PC-3 (cell line): ENCODE measurements at places on chromosomes 1 and 21. TPM values are rescaled to one million over a fixed set of nuclear protein-coding genes. Genes with fewer than 3 reads are reported as not detected.

The MEX3A gene
- 12.9 and 14.7 TPM in 2 replicates for total RNA-seq

The KCNE1 gene
- total RNA-seq = 0.58 and 0.69 TPM in 2 replicates

The ST6GALNAC5 gene
- 0.36 and 1.2 TPM in 2 replicates for total RNA-seq

The S100A3 gene
- 4.6 and 7.9 TPM in 2 replicates for total RNA-seq

GRCh38 chr1:53799141-53799540 lies 39.0 kb downstream of the NDC1 start:
- DNase-seq = no peak

DNA sequence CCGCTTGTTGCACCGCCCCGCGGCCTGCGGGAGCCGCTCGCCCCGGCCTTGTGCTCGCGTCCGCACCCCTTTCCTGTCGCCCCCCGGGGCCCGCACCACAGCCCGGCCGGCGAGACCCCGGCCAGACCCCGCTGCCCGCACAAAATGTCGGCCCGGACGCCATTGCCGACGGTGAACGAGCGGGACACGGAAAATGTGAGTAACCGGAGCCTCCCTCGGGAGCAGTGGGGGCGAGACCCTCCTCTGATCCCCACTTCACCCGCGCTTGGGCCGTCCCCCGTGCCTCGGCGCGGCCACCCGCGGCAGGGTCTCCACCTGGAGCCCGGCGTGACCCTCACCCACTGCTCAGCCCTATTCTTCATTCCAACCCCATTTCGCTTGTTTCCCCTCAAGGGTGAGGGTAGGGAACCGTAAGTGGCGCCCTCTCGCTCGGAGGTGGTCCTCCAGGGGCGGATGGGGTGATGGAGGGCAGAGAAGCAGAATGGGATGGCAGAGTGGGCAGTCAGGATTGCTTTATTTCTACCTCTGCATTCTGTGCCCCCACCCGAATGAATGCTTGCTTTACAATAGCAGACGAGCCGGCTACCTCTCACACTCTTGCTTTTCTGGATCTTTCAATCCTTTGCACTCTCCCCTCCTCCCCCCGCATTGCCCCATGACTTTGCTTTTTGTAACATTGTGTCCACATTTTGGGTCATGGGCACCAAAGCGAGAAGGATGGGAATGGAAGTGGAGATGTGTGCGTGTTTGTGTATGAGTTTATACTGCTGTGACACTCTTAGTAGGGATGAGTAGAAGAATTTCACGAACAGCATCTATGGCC lies 954 bp downstream of the MARK1 start:
- DNase-seq = no peak

DNA sequence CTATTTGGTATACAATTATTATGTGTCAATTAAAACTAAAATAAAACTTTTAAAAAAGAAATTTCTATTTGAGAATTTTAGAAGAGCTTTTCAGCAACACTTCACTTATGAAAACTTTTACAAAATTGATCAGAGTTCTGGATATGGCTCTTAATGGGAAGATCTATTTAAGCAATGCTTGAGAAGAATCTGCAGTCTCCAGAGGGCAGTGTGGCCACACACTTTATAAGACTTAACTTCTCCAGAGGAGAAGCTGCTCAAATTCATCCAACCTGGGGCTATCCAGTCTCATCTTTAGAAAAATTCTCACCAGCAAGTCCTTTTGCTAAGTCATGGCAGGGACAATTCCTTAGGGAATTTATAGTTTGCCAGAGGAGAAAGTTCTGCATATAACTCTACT lies 25.2 kb upstream of the AGO1 start:
- DNase-seq = peak; percentile 45

DNA sequence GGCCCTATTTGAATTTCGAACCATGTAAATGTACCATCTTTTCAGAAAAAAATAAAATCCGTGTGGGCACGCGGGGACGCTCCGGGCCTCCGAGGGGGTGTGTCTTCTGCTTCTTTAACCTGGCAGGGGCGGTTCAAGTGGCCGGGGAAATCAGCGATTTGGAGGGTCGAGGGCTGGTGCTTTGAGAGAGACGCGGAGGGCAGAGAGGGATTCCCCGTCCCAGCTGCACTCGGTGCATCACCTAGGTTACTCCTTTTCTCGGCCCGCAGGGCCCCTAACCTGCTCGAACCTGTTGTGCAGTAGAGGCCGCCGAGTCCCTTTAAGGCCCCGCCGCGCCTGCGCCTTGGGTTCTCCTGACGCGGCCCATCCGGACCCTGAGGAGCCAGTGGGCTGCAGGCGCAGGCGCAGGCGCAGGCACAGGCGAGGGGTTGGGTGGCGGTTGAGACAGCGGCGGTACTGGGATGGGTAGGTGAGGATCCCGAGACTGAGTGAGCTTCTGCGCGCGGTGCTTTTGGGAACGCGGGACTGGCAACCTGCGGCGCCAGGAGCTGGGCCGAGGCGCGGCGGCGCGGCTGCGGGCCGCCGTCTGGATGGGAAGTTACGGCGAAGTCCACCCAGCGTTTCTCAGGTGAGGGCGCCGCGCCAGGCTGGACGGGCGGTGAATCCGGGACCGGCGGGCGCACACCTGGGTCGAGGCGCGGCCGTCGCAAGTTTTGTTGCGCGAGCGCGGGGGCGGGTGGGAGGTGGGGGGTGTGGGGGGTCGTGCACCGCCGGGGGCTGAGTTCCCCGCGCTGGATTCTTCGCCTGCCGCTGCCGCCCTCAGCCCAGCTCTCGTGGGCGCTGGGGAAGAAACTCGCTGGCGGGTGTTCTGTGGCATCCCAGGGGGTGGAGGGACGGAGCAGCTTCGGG lies at the start of gene NBPF3:
Gene NBPF3, plus strand, starts transcription at position 417 of the 909 bp plus-strand sequence. CDS start 4,950 bp downstream, outside the sequence.
- DNase-seq = peak; percentile 93

DNA sequence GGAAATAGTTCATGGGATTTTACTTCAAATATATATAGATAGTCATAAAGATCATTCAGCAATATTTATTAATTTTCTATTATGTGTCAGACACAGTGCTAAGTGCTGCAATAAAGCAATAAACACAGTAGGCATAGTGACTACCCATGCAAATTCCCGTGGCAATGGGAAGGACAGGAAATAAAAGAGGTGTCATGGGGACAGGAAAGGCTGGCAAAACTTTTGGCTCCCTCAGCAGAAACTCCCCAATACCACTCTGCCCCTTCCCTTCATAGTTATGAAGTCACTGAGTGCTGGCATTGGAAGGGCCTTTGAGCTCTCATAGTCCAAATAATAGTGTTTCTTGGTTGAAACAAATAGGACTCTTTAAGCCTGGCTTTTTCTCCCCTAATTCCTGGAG lies 104.4 kb upstream of the DPT start:
- no peak for DNase-seq

GRCh38 chr1:50251702-50252101 lies 143.0 kb downstream of the ELAVL4 start:
- peak; percentile 7 for DNase-seq

GRCh38 chr1:164794356-164794755 lies 235.4 kb downstream of the PBX1 start:
- DNase-seq = peak; percentile 90

- no peak for DNase-seq
These were observed 10.9 kb upstream of the DMRTB1 start for GRCh38 chr1:53448241-53448841.

- no peak for DNase-seq
These were observed 69.3 kb downstream of the FOXD2 start for GRCh38 chr1:47507144-47507543.

DNA sequence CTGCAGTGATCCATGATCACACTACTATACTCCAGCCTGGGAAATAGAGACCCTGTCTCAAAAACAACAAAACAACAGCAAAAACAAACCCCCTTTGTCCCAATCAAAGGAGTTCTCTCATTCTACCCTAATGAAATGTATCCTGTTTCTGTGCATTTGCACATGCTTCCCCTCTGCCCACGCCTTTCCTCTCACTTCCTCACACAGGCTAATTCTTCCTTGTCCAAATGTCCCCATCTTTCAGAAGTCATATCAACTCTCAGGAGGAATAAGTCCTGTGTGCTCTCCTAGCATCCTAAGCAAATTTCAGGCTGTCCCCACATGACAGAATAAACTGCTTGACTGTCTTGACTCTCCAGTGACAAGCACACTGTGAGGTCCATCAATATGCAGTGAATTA lies 8.1 kb upstream of the ATP1B1 start:
- no peak for DNase-seq

DNA sequence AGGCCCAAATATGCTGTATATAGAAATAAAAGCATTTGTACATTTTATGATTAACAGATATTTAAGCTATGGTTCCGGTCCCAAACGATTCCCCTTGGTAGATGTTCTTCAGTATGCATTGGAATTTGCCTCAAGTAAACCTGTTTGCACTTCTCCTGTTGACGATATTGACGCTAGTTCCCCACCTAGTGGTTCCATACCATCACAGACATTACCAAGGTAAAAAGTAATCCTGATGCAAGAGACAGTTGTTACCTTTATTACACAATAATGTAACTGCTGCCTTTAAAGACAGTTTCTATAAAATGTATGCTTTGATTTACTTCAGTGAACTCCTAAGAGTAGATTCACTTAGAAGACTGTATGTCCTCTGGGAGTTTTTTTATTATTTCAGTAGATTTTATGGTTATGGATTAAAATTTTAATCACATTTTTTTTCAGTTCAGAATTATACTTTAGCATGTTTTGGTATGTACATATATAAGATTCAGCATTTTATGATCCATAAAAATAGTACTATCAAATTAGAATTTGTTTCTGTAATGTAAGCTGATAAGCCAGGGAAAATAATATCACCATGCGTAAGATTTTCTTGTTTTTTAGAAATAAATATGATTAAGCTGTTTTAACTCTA lies 96.5 kb downstream of the USP25 start:
- peak; percentile 84 for DNase-seq

DNA sequence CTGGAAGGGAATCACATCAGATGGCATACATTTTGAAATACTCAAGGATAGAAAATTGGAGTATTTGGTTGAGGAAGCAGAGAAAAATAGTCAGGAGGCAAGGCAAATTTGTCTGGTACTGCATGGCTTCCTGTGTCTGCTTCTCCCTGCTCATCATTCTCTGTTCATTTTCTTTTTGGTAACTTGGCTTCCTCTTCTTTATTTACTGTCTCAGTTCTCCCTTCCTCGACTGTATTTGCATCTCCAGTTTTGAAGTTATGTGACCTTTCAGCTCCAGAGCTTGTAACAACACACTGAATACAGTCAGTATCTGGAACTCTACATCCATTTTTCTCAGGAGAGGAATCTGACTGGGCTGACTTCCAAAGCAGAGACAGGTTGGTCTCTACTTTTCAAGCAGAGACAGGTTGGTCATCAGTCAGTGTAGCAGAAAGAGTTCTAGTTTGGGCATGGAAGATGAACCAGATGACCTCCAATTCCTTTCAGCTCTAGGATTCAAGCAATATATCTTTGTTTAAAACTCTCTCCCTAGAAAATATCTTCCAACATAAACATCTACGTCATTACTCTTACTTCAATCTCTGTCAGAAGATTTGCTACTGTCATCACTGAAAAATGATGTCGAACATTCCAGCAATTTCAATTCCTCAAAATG lies 571.2 kb downstream of the ADGRL2 start:
- no peak for DNase-seq

DNA sequence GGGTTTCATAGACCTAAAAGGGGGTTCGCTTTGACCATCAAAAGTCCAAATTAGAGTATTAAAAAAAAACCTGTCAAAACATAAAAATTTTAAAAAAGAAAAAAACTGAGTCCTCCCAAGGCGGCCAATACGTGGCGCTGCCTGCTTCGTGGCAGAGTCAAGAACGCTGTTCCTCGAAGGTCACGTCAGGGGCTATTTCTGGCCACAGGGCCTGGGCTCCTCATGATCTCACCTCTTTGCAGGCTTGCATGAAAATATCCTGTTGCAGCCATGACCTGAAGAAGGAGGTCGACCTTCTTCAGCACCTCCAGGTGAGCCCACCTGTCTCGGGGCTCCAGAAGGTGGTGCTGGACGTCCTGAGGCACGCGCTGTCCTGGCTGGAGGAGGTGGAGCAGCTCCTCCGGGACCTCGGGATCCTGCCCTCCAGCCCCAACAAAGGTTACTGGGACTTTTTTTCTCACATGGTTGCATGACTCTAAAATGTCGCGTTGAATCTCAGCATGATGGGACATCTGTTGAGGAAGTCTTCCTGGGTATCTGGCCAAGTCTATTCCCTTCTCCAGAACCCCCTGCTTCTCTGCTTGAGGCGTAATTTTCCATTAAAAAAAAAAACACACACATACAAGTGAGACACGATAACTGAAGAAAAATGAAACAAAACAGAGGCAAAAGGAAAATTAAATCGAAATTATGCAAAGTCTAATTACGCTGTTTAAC lies 80.4 kb upstream of the EFHD2 start:
- DNase-seq = no peak

DNA sequence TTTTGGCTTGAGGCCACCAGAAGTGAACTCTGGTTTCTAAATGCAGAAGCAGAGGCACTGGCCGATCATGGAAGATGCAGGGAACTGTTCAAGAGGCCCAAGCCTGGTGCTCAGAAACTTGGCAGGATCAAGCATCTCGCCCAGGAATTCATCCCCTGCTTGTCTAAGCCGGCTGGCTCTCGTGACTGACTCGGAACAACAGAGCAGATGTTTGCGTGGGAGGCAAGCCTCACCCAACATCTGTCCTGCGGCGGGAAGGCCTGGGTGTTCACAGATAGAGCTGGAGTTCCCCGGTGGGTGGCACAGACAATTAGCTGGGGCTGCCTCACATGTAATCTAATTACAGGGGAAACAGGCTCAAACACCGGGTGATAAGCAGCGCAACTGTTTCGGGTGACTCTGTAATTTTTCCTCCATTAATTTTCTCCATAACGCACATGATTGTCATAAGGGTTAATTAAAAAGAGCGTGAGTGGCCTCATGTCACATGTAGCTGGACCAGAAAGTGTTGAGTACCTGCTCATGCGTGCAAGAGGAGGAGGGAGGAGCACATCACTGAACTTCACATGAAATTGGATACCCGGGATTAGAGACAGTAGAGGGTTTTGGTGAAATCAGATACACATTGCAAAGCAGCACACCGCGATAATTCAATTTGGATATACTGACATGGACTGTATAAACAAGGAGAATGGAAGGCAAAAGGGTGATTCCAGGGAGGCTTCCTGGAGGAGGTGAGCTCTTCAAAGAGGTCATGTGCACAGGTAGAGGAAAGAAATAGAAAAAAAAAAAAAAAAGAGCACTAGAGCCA lies 180.0 kb downstream of the ETS2 start:
- no peak for DNase-seq

DNA sequence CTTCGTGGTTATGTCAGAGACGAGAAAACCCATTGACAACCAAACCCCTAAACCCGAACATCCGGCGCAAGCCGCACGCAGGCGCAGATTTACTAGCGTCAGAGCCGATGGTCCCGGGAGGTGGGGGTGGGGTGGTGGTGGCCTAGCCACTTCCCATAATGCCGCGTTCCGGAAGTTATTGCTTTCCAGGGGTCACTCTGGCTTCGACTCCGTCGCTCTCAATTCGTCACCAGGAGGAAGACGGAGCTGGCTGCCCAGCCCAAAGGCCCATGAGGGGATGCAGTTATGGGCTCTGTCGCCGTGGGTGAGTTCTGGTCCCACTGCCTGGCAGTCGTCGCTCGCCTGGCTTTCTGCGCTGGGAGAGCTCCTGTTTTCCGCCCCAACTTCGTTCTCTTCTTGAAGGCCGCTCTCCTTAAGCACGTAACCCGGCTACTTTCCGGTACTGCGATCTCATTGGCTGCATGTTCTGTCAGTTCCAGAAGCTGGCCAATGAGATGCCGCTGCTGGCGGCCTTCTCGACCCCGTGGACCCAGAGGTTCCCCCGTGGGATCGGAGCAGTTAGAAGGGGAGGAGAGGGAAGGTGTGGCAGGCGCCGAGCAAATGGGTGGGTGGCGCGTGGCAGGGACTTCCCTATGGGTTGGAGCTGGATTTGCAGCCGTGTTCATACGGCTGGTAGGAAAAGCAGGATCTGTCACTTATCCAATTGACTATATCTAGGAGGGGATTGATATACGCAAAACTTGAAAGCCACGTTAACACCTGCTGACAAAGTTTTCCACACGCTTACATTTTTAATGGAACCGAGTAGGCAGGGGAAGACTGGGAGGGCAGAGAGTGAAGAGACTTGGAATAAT lies at the start of gene USP16:
Gene USP16, plus strand, starts transcription at position 195 of the 854 bp plus-strand sequence. CDS start 3,246 bp downstream, outside the sequence.
- peak; percentile 99 for DNase-seq

- DNase-seq = no peak
These were observed 2.7 kb upstream of the MGST3 start for GRCh38 chr1:165628147-165628822.
